RCC 7860 (cell line): ENCODE measurements at places on chromosomes 7 and 10.

DNA sequence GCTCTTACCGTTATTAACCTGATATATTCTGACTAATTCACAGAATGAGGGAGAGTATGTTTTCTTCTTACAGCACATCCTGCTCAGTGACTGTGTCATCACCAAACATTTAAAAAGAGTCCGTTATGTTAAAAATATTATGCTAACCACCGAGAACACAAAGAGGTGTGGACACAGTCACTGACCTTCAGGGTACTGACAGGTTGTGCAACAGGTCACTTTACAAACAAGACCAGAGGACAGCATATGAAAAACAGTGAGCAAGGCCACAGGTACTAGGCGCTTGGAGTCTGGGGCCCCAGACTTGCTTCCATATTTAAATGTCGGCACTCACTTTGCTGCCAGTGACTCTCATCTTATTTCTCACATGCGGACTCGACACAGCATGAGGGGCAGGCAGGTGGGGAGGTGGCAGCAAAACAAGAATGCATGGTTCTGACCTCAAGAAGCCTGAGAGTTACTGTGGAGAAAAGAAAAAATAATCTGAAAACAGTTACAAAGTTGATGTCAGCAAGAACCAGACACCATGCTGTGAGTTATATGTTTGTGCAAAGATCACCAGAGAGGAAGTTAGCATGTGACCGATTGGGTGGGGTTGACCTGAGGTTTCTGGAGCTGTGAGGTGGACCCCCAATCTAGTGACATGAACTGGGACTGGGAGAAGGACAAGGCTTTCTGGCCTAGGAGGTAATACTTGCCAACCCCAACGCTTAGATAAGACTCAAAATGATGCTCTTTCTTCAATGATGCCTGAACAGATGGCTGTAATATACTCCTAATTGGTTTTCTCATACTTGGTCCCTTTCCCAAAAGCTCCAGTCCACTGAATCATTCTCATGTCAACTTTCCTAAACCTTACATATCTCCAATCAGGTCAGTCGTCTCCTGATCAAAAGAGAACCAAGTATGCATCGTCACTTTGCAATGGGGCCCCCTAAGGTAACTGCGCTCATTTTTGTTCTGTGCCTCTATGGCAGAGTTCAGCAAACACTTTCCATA is 102.4 kb downstream of the HIPK2 start:
- no peak for DNase-seq

DNA sequence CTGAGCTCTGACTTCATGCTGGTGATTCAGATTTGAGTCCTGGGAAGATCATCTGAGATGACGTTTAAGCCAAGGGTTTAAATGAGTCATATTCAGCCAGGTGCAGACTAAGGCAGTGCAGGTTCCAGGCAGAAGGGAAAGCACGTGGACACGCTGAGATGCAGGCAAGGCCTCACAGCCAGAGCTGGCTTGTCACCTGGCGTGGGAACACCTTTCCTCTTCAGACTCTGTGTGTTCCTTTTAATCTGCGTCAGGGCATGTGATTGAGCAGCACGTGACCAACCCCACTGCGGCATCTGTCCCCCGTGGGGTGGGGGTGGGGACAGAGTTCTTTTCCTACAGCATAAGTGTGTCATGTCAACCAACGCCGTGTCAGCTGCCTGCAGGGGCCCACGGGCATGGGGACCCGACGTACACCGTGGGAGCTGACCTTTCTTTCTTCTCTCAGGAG is 10.7 kb upstream of the IDI2 start:
- DNase-seq, result peak; percentile 83

- no peak for DNase-seq
These were observed 276.4 kb upstream of the MKLN1 start for GRCh38 chr7:131051304-131051703.

DNA sequence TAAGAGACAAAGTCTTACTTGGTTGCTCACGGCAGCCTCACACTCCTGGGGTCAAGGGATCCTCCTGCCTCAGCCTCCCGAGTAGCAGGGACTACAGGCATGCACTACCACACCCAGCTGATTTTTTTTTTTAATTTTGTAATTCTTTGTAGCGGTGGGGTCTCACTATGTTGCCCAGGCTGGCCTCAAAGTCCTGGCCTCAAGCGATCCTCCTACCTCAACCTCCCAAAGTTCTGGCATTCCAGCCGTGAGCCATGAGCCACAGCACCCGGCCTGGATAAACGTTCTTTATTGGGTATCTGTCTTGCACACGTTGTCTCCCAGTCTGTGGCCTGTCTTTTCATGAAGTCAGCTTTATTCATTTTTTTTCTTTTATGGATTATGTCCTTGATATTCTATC is 636.1 kb upstream of the FOXK1 start:
- no peak for DNase-seq

DNA sequence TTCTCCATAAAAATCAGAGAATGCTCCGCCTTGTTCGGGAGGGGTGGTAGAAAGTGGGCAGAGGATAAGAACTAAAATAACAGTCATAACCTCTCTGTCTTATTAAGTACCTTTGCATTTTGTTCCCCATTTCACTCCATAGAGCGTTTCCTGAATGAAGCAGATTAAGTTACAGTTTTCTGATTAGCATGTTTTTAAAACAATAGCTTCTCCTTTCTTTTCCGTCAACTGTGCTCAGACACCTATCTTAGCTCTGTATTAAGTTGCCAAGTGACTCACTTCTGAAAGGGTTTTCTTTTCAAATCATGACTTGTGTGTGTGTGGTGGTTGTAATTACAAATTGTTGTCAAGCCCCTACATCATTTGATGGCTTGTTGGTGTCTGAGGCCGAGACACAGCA is 1.4 kb downstream of the HABP2 start:
- no peak for DNase-seq

DNA sequence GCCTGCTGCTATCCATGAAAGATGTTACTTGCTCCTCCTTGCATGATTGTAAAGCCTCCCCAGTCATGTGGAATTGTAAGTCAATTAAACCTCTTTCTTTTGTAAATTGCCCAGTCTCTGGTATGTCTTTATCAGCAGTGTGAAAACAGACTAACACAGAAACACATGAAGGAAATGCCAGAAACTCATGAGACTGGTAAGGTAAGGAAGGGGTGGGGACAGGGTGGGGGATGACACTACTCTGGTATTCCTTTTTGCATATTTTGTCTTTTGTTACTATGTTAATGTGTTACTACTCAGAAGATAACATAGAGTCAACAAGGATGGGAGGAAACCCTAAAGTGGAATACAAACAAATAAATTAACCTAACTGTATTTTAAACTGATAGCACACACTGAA is 69.8 kb upstream of the DRGX start:
- DNase-seq, result no peak

GRCh38 chr7:135970682-135971365 is 6.3 kb downstream of the MTPN start:
- no peak for DNase-seq

DNA sequence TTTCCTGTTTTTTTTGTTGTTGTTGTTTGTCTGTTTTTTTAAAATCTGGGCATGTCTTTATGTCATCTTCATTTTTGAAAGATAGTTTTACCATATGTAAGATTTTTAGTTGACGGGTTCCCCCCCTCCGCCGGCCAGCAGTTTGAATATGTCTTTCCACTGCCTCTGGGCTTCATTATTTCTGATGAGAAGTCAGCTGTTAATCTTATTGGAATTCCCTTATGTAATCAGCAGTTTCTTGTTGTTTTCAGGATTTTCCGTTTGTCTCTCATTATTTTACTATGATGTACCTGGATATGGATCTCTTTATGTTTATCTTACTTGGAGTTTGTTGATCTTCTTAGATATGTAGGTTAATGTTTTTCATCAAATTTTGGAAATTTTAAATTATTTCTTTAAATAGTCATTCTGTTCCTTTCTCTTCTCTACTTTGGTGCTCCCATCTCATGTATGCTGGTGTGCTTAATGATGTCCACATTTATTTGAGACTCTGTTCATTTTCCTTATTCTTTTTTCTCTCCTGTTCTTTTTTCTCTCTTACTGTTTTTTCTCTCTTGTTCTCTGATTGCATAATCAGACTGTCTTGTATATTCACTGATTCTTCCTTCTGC is 9.7 kb downstream of the EXOC6 start:
- DNase-seq, result no peak
